ENCODE measurements at places on chromosomes 13 and 19.

- no peak for DNase-seq
Measured at GRCh38 chr19:39846678-39847486, 703 bp upstream of the FBL start.

GRCh38 chr19:43562698-43563241, 12.6 kb downstream of the XRCC1 start:
- DNase-seq, result peak; percentile 96

- no peak for DNase-seq
Measured at GRCh38 chr19:3563709-3564524, 6.5 kb upstream of the MFSD12 start.

- peak; percentile 87 for DNase-seq
Measured at GRCh38 chr19:14383661-14384555, 2.7 kb downstream of the ADGRE5 start.

DNA sequence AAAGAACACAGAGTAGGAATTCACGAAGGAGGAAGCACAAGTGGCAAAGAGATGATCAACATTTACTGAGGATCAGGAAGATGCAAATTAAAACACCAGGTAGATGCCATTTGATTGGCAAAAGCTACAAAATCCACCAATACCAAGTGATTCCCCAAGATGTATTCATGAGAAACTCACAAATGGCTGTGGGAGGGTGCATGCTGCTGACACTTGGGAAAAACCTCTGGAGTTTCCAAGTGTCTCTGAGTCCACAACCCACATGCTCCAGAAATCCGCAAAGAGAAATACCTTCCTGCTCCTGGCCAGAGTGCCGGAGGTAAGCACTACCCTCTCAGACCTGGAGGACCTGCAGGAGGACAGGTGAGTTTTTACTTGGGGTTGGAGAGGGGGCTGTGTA, 35.7 kb downstream of the ARRDC2 start:
- peak; percentile 24 for DNase-seq

DNA sequence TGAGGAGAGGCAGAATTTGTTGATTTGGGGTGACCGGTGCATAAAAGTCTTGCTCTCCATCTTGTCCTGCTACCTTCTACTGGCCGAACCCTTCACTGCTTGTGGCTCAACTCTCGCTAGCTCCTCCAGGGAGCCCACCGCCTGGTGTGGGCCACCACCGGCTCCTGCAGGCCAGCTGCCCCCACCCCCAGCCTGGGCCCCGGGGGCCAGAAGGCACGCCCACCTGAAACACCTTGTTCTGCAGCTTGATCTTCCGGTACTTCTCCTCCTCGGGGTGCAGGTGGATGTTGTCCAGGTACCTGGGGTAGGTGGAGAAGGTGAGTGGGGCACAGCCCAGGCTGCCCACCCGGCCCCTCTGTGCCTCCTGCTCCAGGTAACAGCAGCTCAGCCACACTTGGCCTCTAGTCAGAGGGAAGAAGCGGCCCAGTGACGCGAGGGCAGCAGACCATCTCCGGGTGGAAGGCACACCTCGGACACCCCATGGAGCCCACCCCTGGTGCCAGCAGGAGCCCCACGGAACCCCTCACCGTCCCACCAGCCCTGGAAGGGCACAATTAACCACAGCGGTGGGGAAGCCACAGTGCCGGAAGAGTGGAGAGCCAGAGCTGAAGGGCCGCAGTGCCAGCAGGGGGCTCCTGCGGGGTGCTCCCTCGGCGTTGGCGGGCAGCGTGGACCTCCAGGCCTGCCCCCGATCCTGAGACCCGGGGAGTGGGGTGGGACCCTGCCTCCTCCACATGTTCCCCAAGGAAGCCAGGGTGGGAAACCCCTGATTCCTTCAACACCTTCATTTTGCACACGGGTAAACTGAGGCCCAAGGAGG, 10.1 kb downstream of the UBXN6 start:
- DNase-seq, result no peak

- DNase-seq, result no peak
Measured at GRCh38 chr19:4304538-4305256, at the start of gene FSD1. Gene FSD1 (plus strand): TSS chr19:4304598. CDS start chr19:4304747, 149 bp downstream.

- DNase-seq, result no peak
Measured at GRCh38 chr13:46202188-46202795, 9.4 kb upstream of the LRRC63 start.

GRCh38 chr19:54133312-54133956, 4.1 kb upstream of the CNOT3 start:
- DNase-seq, result no peak

GRCh38 chr13:73261739-73262216, 203.0 kb downstream of the KLF5 start:
- no peak for DNase-seq

DNA sequence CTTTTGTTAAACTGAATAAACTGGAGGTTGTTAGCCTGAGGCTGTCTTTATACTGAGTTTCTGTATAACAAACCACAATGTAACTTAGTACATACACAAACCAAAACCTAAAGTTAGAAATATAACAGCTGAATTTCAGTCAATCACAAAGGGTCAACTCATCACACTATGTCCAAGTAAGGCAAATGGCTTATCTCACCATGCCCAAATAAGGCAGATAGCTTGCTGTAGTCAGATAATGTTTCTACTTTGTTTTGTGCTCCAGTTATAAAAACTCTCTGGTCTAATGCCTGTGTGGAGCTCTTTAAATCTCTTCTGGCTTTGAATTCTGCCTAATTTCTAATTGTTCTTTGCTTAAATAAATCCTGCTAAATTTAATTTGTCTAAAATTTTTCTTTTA, 1323.4 kb upstream of the ATXN8OS start:
- DNase-seq, result no peak

- peak; percentile 35 for DNase-seq
Measured at GRCh38 chr19:33241530-33242101, 16.0 kb upstream of the SLC7A10 start.

DNA sequence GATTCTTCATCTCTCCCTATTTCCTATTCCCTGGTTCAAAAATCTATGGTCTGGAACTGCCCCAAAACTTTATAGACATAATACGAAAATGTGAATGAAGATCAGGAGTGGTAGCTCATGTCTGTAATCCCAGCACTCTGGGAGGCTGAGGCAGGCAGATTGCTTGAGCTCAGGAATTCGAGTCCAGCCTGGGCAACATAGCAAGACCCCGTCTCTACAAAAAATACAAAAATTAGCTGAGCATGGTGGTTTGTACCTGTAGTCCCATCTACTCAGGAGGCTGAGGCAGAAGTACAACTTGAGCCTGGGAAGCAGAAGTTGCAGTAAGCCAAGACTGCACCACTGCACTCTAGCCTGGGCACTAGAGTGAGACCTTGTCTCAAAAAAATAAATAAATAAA, 35.1 kb downstream of the UGGT2 start:
- DNase-seq, result no peak

GRCh38 chr13:29937841-29938240, 87.4 kb upstream of the UBL3 start:
- DNase-seq, result no peak

All from CD14-positive monocyte (primary cell).